Activated CD4-positive, alpha-beta T cell treated with anti-CD3 and anti-CD28 coated beads, Interleukin-2, amount 10 ng/mL, durations not matched to agents 7 days and 5 days (primary cell): ENCODE measurements at places on chromosomes 7 and 10.

- no peak for DNase-seq
Observed at GRCh38 chr10:62136931-62137330, 131.7 kb downstream of the RTKN2 start.

DNA sequence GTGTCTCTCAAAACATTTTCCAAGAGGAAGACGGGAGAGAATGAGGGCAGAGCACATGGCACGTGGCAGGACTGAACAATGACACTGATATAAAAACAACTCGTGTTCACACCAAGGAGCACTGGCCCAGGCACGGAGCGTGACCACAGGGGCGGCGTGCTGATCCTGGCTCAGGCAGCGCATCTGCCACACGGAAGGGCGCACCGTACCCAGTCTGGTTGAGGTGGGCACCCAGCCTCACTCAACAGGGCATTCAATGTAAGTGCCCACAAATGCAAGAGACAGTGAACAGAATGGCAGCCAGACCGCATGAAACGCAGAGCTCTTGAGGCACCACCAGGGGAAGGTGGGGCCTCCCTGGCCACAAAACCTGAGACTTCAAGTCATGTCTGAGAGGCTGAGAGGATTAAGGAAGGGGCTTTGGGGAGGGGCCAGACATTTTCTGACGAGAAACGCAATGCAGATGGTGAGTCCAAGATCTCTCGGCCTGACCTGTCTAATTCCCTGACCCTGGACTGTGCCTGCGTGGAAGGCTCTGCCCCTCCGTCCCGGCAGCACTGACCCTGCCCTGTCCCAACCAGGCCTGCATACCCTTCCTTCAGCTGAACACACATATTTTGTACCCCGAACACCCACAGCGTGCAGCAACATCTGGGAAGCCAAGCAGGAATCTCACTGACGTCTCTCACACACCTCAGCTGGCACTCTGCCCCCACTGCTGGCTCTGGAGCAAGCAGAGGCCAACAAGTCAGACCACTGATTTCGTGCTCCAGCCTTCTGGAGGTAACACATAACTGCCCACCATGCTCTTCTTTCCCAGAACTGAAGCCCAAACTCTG is 35.5 kb downstream of the VOPP1 start:
- no peak for DNase-seq

DNA sequence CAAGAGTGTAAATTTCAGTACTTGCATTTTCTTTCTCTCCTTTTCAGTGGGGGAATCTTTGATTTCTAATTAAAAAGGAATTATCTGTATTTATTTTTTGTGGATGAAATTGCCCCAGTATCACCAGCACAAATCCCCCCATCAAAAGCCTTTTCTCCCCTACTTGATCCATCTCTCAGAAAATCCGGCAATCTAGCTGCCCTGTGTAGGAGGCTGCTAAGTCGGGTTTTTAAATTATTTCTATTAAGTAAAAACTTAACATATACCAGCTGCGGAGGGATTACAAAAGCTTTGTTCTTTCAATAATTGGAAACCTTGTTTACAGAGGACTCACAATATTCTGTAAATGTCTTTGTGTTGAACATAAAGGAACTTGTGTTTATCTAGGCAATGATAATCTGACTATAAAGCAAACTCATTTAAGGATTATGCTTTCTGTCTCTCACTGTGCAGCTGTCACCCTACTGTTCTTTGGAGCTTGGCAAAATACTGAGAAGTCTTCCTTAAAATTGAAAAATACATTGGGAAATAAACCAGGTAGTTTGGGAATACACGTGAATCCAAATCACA is 177.4 kb upstream of the PRR15 start:
- DNase-seq: no peak

DNA sequence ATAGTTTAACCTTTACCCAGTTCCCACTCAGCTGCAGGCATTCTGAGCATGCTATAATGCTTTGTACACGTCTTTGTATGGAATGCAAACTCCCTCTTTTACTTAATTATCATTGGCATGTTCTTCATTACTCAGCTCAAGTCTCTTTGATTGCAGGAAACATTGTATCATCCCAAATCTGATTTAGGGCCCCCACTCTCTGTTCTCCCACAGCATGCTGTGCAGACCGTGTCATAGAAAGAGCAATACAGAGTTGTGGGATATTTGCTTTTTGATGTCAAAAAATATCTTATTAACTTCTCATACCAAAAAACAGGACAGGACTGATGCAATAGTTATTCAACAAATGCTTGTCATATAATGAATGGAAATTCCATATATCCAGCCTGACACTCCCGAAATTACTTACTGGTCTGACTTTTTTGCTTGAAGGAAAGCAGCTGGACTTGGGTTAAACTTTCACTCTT is 1081.5 kb upstream of the C7orf33 start:
- no peak for DNase-seq

DNA sequence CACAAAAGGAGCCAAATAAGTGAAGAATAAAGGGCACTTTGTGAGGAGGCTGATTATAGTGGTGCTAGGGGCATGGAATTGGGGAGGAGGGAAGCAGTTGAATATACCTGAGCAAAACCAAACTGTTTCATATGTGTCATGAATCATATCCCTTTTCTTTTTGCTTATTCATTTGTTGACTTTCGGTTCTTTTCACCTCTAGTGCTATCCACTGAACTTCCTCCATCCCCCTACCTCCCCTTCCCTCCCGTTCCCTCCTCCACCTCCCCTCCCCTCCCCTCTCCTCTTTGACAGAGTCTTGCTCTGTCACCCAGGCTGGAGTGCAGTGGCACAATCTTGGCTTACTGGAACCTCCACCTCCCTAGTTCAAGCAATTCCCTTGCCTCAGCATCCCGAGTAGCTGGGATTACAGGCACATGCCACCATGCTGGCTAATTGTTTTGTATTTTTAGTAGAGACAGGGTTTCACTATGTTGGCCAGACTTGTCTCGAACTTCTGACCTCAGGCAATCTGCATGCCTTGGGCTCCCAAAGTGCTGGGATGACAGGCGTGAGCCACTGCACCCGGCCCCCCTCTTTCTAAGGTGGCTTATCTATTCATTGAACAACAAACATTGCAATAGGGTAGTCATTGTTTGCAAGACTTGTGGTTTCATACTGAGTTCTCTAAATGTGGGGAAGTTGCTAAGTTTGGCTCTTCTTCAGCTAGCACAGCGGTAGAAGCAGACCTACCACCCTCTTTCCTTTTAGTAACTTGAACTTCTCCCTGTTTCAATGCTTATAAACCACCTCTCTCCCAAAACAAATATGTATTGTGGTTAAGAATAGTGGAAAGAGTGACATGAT is 150.4 kb upstream of the PRPS1L1 start:
- no peak for DNase-seq

DNA sequence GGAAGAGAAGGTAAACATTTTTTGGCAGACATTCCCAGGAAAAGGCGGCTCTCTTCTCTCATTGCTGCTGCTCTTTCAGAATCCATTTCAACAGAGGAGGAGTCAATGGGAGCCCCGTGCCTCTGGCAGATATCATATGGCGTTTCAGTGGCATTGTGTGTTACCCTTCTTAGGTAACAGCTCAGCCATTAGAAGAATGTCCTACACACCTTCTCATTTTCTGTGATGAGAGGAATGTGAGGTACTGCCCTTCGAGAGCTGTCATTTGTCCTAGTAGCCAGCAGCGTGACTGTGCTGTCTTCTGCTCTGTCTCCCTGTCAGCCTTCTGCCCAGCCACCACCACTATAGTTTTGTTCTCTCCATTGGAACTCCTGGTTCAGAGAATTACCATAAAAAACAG is 102.4 kb downstream of the EGFR start:
- no peak for DNase-seq

GRCh38 chr10:69474742-69475432 is 23.6 kb downstream of the TSPAN15 start:
- DNase-seq: no peak

DNA sequence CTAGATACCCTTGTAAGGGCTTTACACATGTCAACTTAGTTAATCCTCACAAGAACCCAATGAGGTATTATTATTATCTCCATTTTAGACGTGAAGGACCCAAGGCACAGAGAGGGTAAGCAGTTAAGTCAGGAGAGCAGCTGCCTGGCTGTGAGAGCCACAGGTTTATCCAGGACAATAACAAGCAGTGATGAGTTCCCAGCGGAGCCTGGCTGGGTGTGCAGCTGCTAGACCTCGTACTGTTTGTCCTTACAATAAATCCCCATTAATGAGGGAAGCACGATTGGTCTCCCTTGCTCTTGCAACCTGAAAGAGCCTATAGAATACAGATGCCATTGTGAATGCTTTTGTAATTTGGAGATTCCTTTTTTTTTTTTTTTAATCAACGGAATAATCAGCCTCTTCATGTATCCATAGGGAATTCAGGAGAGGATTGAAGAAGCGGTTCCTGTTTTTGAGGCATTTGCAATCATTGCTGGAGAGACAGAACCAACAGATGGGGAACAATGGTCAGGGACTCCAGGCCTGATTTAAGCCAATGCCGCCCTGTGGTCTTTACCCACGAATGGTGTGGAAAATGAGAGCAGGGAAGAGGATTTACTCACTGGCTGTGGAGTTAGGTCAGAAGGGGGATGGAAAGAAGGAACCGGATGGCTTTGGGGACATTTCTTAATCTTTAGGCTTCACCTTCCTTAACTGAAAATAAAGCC is 12.3 kb upstream of the ASB4 start:
- DNase-seq: no peak

GRCh38 chr7:37445790-37446189 is 2.9 kb downstream of the ELMO1 start:
- no peak for DNase-seq

DNA sequence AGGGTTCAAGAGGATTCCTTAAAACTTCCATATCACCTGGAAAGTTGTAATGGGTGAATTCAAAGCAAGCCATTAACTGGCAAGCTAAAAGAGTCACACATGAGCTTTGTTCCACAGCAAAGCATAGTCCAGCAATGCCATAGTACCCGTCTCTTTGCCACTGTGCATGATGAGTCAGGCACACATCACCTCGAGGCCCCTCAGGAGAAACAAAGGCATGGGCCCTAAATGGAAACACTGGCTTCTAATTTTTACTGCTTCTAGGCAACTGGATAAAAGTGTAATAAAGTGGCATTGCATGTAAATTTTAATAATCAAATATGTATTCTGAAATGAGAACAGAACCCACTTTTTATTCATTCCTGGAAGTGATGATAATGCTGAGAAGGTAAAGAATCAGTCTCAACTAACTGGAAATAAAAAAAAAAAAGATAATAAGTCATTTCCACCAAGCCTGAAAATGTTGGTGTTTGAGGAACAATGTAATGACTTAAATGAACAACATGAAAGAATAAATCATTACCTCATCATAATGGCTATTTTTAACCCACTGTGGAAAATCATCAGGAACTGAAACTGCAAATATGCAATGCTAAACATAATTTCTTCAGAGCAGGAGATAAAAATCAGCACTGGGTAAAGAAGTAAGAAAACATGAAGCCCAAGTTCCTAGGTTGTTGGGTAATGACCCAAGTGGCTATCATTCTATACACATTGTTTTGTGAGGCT is 104.9 kb downstream of the CDK6 start:
- no peak for DNase-seq

- DNase-seq: no peak
Observed at GRCh38 chr10:13311177-13311575, 11.3 kb upstream of the PHYH start.

DNA sequence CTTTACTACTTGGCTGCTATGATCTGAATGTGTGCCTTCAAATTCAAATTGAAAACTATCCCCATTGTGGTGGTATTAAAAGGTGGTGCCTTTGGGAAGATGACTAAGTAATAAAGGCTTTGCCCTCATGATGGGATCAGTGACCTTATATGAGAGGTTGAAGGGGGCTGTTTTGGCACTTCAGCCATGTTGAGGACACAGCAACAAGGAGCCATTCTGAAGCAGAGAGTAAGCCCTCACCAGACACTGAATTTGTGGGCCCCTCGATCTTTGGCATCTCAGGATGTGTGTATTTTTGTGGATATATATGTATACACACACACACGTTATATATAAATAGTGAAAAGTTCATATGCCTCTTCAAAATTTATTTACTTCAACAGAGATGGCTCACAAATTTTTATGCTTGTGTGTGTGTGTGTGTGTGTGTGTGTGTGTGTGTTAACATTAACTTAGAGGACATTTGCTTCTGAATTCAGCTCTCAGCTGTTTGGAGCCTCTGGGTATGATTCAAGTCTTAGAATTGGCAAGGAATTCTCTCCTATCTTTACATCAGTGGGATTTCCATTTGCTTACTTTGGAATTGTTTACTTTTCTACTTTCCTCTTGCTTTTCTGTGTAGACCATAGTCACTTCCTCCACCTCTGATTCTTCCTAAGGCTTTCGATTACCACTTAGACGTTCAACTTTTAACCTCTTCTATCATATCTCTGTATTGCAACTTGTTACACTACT is 66.6 kb downstream of the MAGI2 start:
- DNase-seq: no peak

- no peak for DNase-seq
Observed at GRCh38 chr7:116706668-116707126, 34.7 kb downstream of the MET start.

GRCh38 chr7:38704751-38705150 is 73.6 kb upstream of the AMPH start:
- no peak for DNase-seq

- no peak for DNase-seq
Observed at GRCh38 chr7:31683445-31684225, 3.4 kb upstream of the PPP1R17 start.

GRCh38 chr7:127380479-127380878 is 12.0 kb downstream of the ZNF800 start:
- no peak for DNase-seq

DNA sequence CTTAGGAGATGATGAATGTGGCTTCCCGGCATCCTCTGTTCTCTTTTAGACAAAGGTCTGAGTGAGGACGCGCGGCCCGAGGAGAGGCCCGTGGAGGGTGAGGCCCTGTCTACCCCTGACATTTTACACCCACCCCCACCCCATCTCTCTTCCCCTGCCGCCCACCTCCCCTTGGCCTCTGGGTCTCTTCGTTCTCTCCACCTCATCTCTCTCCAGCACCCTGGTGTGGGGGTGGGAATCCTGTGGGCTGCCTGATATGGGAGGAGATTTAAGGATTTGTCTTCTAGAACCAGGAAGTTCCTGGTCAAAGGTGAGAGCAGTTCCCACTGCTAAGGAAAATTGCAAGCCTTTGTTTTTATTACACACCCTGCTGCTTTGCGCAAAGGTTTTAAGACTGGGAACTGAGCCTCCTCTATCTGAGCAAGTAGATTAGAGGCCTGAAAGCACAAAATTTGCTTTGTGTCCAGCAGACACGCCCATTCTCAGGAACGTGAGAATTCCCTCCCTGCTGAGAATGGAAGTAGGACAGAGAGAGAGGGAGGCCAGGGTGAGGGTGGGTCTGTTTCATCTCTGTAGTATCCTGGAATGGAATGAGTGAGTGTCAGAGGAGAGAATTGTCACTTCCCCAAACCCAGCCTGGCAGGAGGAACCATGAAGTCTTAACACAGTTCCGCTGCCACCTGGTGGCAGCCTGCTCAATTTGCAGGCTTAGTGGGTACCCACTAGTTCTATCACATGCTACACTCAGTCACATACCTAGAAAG is 91.2 kb downstream of the GTF2IRD1 start:
- DNase-seq: peak; percentile 12

- DNase-seq: no peak
Observed at GRCh38 chr10:43203448-43204041, 63.3 kb downstream of the RASGEF1A start.
